ENCODE measurements at places on chromosomes 16 and 17. TPM values are rescaled to one million over a fixed set of nuclear protein-coding genes. Genes with fewer than 3 reads are reported as not detected.

The RNF112 gene
- 1.5 TPM for total RNA-seq

The GPR142 gene
- not detected for total RNA-seq

The SCN4A gene
- total RNA-seq, result not detected

The IRX6 gene
- total RNA-seq, result not detected

The OR4D1 gene
- not detected for total RNA-seq

The FSCN2 gene
- 0.59 TPM for total RNA-seq

The CA10 gene
- total RNA-seq, result not detected

The KIFC3 gene
- total RNA-seq, result 14.7 TPM

The ANKS4B gene
- total RNA-seq, result not detected

The COX6A2 gene
- not detected for total RNA-seq
